Activated CD4-positive, alpha-beta T cell treated with anti-CD3 and anti-CD28 coated beads, Interleukin-2, amount 10 ng/mL, durations not matched to agents 7 days and 5 days (primary cell): ENCODE measurements at places on chromosomes 12 and 14. TPM values are rescaled to one million over a fixed set of nuclear protein-coding genes. Genes with fewer than 3 reads are reported as not detected.

GRCh38 chr12:52398176-52398575 lies 8.0 kb downstream of the KRT82 start:
- no peak overlapping the region for H3K27ac ChIP-seq
- peaks cover 3% of the 10 kb centered on the region for H3K27me3 ChIP-seq
- H3K36me3 ChIP-seq = no peaks in the 10 kb centered on the region
- H3K4me3 ChIP-seq = no peak overlapping the region
- DNase-seq = no peak

DNA sequence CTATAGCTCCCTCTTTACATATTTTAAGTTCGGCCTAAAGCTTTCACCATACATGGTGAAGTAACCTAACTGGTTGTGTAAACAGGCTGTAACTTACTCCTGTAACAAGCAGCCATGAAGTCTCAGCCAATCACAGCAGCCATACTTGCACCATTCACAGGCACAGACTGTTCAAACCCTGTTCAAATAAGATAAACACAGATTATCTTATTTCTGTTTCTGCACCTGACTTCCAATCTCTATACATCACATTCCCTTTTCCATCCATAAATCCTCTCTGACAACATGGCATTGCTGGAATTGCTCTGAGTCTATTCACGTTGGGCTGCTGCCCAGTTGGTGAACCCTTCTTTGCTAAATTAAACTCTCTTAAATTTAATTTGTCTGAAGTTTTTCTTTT lies 34.5 kb upstream of the ARID2 start:
- H3K36me3 ChIP-seq = peaks cover 10% of the 10 kb centered on the region
- no peak overlapping the region for H3K4me3 ChIP-seq
- no peak overlapping the region for H3K27ac ChIP-seq
- H3K27me3 ChIP-seq = no peaks in the 10 kb centered on the region
- H3K4me1 ChIP-seq = no peaks in the 10 kb centered on the region

DNA sequence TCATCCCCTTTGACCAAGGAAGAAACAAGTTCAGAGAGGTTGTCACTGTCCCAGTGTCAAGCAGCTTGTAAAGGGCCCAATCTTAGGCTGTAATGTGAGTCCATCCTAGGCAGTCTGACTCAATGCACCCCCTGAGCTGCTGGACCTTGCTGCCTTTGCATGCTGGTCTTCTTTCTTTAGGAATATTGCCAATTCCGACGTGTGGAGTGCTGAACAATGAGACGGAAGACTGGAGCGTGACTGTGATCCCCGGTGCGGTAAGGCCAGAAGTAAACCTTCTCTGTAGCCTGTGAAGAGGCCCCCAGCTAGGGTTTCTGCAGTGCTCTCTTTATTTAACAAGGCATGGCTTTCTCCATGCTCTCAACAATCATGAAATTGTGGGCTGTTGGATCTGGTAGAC lies 963 bp downstream of the TCTN2 start:
- H3K27ac ChIP-seq = no peak overlapping the region
- H3K27me3 ChIP-seq = no peaks in the 10 kb centered on the region
- no peak for DNase-seq
- peaks cover 18% of the 10 kb centered on the region for H3K4me1 ChIP-seq
- H3K36me3 ChIP-seq = no peaks in the 10 kb centered on the region

DNA sequence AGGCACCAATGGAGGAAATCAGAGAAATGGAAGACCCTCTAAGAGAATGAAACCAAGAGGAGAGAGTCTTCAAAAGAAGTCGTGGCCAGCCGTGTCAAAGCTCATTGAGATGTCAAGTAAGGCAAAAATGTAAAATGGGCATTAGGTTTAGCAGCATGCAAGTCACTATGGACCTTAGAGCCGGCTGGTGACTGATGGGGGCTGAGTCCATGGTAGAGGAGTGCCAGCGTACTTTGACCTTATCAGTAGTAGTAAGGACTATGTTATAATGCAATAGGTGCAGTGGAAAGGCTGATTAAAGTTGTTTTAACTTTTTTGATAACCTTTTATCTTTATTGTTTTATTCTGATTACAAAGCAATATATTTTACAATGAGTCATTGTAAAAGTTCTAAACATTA lies 66.5 kb downstream of the ANO6 start:
- no peak for DNase-seq
- H3K4me1 ChIP-seq = no peaks in the 10 kb centered on the region
- H3K27ac ChIP-seq = no peak overlapping the region
- no peaks in the 10 kb centered on the region for H3K27me3 ChIP-seq
- peaks cover 17% of the 10 kb centered on the region for H3K36me3 ChIP-seq
- no peak overlapping the region for H3K4me3 ChIP-seq

GRCh38 chr12:105670672-105671071 lies 340.2 kb downstream of the C12orf75 start:
- no peak overlapping the region for H3K27ac ChIP-seq
- DNase-seq = no peak
- no peak overlapping the region for H3K4me3 ChIP-seq
- H3K27me3 ChIP-seq = no peaks in the 10 kb centered on the region
- no peaks in the 10 kb centered on the region for H3K36me3 ChIP-seq

GRCh38 chr14:91243074-91243471 lies 1.4 kb downstream of the GPR68 start:
- peak overlapping the region; percentile 92 for H3K4me3 ChIP-seq
- peaks cover 96% of the 10 kb centered on the region for H3K4me1 ChIP-seq
- peaks cover 88% of the 10 kb centered on the region for H3K36me3 ChIP-seq
- DNase-seq = no peak

- H3K4me3 ChIP-seq = no peak overlapping the region
- DNase-seq = no peak
- H3K27ac ChIP-seq = no peak overlapping the region
- H3K36me3 ChIP-seq = no peaks in the 10 kb centered on the region
- no peaks in the 10 kb centered on the region for H3K4me1 ChIP-seq
- H3K27me3 ChIP-seq = peaks cover 2% of the 10 kb centered on the region
These were observed 107.9 kb upstream of the PLEKHA5 start for GRCh38 chr12:19021646-19022045.

- H3K36me3 ChIP-seq = no peaks in the 10 kb centered on the region
- no peak overlapping the region for H3K27ac ChIP-seq
- no peaks in the 10 kb centered on the region for H3K27me3 ChIP-seq
- H3K4me1 ChIP-seq = no peaks in the 10 kb centered on the region
These were observed 17.8 kb downstream of the FAIM2 start for GRCh38 chr12:49885663-49886461.

GRCh38 chr14:72519543-72519942 lies 374.4 kb downstream of the DPF3 start:
- peak overlapping the region; percentile 94 for H3K27ac ChIP-seq
- peak overlapping the region; percentile 20 for H3K4me3 ChIP-seq
- peaks cover 82% of the 10 kb centered on the region for H3K4me1 ChIP-seq
- peaks cover 36% of the 10 kb centered on the region for H3K36me3 ChIP-seq

DNA sequence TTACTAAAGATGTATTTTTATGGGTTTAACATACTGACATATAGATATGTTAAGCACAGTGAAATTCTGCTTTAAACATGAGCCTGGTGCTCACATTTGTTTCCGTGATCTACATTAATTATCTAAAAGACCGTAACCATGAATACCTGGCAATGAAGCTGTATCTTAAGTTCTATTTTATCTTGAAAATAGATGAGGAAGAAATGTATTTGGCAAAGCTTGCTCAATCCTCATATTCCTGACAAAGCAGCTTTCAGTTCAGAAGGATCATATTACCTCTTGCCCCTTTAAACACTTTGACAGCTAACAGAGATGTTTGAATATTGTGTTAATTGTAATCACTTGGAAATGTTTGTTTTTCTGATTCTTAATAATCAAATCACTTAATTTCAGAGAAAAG lies 9.8 kb downstream of the EPYC start:
- no peaks in the 10 kb centered on the region for H3K4me1 ChIP-seq
- peaks cover 4% of the 10 kb centered on the region for H3K27me3 ChIP-seq
- no peak overlapping the region for H3K4me3 ChIP-seq
- no peaks in the 10 kb centered on the region for H3K36me3 ChIP-seq
- H3K27ac ChIP-seq = no peak overlapping the region

GRCh38 chr14:92417759-92418158 lies 94.8 kb downstream of the SLC24A4 start:
- no peaks in the 10 kb centered on the region for H3K36me3 ChIP-seq
- H3K27ac ChIP-seq = no peak overlapping the region
- DNase-seq = no peak
- H3K4me3 ChIP-seq = no peak overlapping the region
- H3K27me3 ChIP-seq = peaks cover 4% of the 10 kb centered on the region

- H3K27ac ChIP-seq = no peak overlapping the region
- no peaks in the 10 kb centered on the region for H3K36me3 ChIP-seq
- peaks cover 29% of the 10 kb centered on the region for H3K27me3 ChIP-seq
- no peak overlapping the region for H3K4me3 ChIP-seq
These were observed 156.7 kb upstream of the DIO3 start for GRCh38 chr14:101404426-101405170.

DNA sequence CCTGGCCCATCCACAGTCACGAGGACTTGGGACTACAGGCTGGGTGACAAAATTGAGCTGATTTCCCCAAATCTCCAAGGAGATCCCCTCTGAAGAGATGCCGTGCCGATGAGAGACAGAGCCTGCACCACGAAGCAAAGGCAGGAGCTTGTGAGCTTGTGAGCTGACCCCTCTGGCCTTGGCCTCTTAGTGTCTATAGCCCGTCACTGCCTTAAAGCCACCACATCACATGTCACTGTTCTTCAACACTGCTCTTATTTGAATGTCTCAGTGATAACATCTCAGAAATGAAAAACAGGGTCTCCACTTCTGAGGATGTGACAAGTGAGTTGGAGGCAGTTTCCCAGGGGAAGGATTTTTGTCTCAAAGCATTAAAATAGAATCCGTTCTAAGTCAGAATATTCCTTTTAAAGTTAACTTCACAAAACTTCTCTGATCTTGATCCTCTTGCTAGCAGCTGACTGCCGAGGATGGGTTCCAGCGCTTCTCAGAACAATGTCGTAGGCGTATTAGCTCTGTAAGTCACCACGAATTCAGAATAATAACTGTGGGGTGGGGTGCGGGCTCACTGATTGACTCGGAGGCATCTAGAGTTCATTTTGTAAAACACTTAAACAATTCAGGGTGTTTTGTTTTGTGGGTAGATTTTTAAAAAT lies 37.5 kb downstream of the CHST11 start:
- H3K4me1 ChIP-seq = peaks cover 90% of the 10 kb centered on the region
- DNase-seq = peak; percentile 48
- H3K36me3 ChIP-seq = peaks cover 48% of the 10 kb centered on the region
- peak overlapping the region; percentile 90 for H3K27ac ChIP-seq

DNA sequence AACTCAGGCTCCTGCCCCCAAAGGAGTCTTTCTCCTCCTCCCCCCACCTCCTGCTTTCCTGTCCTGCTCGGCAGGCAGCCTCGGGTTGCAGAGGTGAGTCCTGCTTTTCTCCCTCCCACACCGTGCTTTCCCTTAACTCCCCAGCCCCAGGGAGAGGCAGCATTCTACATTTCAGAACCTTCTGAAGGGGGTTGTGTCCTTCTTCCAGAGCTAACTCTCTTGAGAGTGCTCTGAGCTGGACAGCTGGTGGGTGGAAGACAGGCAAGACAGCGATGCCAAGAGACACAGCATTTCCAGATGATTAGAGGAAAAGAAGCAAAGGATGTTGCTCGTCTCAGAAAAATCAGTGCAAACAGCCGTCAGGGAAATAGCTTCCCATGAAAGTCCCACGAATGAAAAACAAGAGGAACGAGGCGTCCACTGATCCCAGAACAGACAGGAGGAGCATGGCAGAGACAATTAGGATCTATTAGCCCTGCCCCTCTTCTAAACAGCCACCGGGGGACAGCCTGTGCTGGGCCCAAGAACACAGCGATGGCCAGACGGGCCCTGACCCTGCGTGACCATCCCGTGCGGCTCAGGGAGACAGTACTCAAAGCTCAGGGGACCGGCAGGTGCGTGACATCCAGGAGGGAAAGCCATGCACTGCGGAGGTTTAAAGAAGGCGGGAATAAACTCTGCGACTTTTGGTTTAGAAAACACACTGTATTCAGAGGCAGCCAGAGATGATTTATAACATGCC lies 216.5 kb upstream of the RTL1 start:
- peaks cover 18% of the 10 kb centered on the region for H3K4me1 ChIP-seq
- no peak overlapping the region for H3K27ac ChIP-seq
- no peaks in the 10 kb centered on the region for H3K36me3 ChIP-seq

- H3K4me3 ChIP-seq = no peak overlapping the region
- no peak for DNase-seq
- no peaks in the 10 kb centered on the region for H3K27me3 ChIP-seq
- peaks cover 22% of the 10 kb centered on the region for H3K4me1 ChIP-seq
- no peaks in the 10 kb centered on the region for H3K36me3 ChIP-seq
- H3K27ac ChIP-seq = no peak overlapping the region
These were observed 50.4 kb downstream of the PSMA6 start for GRCh38 chr14:35342489-35343010.

DNA sequence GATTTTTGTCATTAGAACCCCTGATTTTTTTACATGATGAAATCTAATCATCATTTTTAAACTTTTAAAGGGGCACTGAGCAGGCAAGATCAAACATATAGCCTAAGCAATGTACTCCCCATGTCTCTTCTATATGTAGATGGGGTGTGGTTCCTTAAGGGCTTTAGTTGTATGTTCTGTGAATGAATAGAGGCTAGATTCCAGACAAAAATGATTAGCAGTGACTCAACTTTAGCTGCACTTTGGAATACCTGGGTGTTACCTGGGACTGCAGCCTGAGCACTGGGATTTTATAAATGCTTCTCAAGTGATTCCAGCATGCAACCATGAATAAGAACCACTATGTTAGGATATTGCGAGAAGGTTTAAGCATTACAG lies 256.7 kb upstream of the PLEKHG7 start:
- DNase-seq = no peak
- H3K4me3 ChIP-seq = no peak overlapping the region
- H3K27me3 ChIP-seq = no peaks in the 10 kb centered on the region
- H3K4me1 ChIP-seq = peaks cover 12% of the 10 kb centered on the region

DNA sequence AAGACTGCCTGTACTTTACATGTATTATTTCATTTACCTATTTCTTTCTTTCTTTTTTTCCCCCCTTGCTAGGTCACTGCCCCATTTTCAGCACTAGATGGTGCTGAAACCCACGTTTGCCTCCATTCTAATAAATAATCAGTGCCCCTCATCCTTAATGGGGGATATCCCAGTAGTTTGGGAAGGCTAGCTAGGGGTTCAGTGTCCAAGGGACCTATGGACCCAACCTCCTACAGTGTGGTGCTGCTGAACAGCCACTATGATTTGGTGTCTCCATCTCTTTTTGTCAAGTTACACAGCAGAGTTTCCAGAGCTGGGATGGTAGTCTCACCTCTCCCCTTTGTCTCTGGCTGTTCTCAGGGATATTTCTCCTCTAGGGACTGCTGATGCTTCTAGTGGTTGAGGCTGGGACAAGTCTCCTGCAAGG lies 6.5 kb upstream of the HCFC2 start:
- no peak overlapping the region for H3K27ac ChIP-seq
- no peaks in the 10 kb centered on the region for H3K36me3 ChIP-seq
- H3K27me3 ChIP-seq = peaks cover 46% of the 10 kb centered on the region
- no peak overlapping the region for H3K4me3 ChIP-seq
- no peak for DNase-seq

The NEUROD4 gene
- not detected for total RNA-seq

The NABP2 gene
- total RNA-seq = 63.5 TPM

The SMARCD1 gene
- 88.6 TPM for total RNA-seq

The ERH gene
- total RNA-seq = 334 TPM

The ADAMTS20 gene
- total RNA-seq = not detected

The SERPINA1 gene
- 4.4 TPM for total RNA-seq

The TMCC3 gene
- 0.17 TPM for total RNA-seq

The KLRK1 gene
- 0.12 TPM for total RNA-seq
